ENCODE measurements at places on chromosomes 12 and 14. TPM values are rescaled to one million over a fixed set of nuclear protein-coding genes. Genes with fewer than 3 reads are reported as not detected.

GRCh38 chr12:122789637-122790036 is 15.3 kb downstream of the CCDC62 start:
- no peak for DNase-seq

- DNase-seq: no peak
Measured at GRCh38 chr12:68350753-68351152, 18.6 kb upstream of the MDM1 start.

DNA sequence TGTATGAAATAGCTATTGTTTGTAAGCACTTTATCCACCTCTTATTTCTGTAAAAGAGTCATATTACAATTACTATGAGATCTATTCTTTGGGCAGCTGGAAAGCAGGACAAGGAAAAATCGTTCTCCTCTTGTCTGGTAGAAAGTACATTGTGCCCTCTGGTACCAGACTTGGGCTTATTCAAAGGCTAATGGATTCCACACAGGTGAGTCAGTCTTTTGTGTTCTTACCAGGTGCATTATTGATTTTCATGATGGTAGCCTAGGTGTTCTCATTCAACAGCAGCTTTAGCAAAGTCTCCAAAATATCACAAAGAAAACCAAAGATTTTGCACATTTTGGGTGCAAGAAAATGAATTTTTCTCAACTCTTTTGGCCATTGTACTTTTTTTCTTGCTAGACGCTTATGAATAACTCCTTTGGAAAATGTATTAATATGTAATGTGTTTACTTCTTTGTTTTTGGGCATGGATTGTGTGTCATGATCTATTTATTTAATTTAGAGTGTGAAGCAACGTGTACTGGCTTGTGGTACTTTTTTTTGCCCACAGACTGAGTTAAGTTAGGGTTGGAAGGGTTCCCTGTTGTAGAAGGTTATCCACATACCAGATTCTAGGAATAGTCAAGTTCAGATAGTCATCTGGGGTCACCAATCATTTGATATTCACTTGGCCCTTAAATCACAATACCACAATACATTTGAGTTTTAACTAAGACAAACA is 26.2 kb downstream of the MNAT1 start:
- no peak for DNase-seq

DNA sequence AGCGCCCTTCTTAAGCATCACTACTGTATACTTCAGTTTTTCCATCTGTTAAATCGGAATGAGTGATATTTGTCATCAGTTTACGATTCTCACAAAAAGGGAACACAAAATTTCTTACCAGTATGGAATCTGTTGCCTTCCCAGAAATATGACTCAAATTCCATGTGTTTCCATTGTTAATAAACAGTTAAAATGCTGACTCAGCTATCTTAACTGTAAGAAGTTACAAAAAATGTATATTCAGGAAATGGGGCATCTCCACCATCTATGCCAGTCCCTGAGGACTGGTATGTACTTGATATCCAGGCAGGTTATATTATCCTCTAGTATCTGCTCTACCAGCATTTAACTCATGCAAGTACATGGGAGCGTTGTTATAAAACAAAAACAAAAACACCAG is 2.4 kb upstream of the COX16 start:
- no peak for DNase-seq

- DNase-seq: no peak
Measured at GRCh38 chr14:29925736-29926135, 1.9 kb downstream of the PRKD1 start.

DNA sequence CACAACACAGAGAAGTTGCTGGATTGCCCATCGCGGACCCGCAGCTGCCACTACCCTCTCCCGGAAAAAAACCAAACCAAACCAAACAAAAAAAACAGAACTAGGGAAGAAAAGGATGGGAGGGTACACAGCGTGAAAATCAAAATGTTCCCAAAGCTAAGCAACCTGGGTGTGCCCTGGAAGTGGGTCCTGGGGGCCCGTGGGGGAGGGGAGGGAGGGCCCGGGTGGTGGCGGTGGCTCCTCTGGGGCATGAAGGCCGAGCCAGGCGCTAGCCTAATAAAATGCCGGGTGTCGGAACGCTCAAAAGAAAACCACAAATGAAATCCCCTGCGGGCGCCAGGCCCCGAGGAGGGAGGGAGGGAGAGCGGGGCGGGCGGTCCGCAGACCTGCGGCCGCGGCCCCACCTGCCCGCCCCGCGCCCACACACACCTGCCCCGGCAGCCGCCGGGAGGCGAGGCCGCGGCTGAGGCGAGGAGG is 787 bp downstream of the HECTD4 start:
- peak; percentile 29 for DNase-seq

DNA sequence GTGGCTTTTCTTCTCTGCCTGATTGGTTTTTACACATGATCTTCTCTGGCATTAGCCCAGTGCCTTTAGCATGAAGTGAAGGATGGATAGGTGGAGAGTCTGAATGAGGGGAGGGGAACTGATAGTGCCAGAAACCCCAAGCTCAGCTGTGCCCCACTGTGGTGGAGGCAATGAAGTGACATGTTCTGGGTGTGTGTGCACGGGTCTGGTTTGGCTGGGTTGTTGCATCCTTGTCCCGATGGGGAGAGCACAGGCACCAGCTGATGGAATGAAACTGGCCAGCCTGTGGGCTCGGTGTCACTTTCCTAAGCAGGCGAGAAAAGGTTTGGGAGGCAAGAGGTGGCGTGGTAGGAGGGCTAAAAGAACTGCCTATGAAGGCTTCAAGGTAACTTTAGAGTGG is 65.3 kb downstream of the CACNA1C start:
- no peak for DNase-seq

GRCh38 chr14:89748004-89748403 is 206.5 kb downstream of the EFCAB11 start:
- no peak for DNase-seq

DNA sequence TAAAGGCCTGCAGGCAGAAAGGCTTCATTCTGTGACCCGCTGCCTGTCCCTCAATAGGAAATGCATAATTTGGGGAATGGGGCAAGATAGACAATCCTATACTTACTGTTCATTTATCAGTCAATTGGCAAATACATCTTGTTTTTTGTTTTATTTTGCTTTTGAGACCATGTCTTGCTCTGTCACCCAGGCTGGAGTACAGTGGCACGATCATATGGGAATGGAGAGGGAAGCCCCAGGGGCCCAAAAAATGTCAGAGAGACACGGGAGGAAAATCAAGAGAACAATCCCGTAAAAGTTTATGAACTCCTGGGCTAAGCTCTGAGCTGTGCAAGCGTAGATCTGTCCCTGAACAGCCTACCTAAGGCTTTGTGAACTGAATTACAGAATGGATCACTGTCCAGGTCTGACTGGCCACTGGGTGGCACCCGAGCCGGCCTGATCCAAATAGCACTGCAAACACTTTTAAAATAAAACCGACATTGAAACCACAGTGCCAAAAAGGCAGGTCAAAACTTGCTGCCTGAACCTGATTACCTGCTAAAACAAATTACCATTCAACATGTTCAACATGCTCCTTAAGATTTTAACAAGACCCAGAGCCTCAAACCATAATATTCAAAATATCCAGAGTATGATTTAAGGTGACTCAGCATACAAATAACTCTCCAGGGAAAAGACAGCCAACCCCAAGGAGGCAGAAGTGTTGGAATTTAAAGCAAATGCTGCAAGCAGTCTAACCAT is 11.8 kb downstream of the COPS7A start:
- no peak for DNase-seq

- peak; percentile 53 for DNase-seq
Measured at GRCh38 chr12:121637231-121637914, 11.0 kb downstream of the ORAI1 start.

DNA sequence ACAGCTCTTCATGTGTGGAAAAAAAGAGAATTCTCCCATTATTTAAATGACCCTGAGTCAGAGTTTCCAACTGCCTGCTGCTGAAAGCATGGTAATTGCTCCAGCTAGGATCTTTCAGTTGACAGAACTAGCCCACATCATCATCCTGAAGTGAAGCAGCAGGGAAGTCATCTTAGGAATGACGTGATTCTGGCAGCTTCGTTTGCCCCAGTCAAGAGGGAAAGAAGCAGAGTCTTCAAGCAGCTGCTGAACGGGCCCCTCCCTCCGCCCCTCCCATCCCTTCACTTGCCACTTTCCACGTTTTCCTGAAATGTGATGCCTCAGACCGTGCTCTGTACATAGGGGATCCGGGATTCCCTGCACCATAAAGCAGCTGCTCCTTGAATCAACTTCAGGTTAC is 455.0 kb upstream of the TMEM132C start:
- DNase-seq: no peak

- no peak for DNase-seq
Measured at GRCh38 chr12:46152456-46152855, 116.4 kb downstream of the SLC38A1 start.

- DNase-seq: no peak
Measured at GRCh38 chr14:45610318-45610717, 357.3 kb upstream of the MIS18BP1 start.

- DNase-seq: peak; percentile 88
Measured at GRCh38 chr14:104795781-104796686, 486 bp upstream of the AKT1 start.

- no peak for DNase-seq
Measured at GRCh38 chr12:131112700-131113290, 159.1 kb downstream of the ADGRD1 start.

SLC10A1 gene
- total RNA-seq: not detected

ANKS1B gene
- 1.7 TPM for total RNA-seq

ZDHHC22 gene
- not detected for total RNA-seq

SSPN gene
- total RNA-seq: 3.9 TPM

CCDC88C gene
- total RNA-seq: 12.4 TPM

Data from pancreas (tissue), 10 donors.